Caki2 (cell line): ENCODE measurements at places on chromosomes 7 and 10. TPM values are rescaled to one million over a fixed set of nuclear protein-coding genes. Genes with fewer than 3 reads are reported as not detected.

Gene SLC26A5
- not detected in 2 replicates for total RNA-seq

Gene CEP55
- total RNA-seq = 44.4 and 58.9 TPM in 2 replicates

Gene ACBD7
- total RNA-seq = 7.0 and 7.5 TPM in 2 replicates

Gene GCK
- not detected in 2 replicates for total RNA-seq

Gene FAM241B
- 14.2 and 21.6 TPM in 2 replicates for total RNA-seq

DNA sequence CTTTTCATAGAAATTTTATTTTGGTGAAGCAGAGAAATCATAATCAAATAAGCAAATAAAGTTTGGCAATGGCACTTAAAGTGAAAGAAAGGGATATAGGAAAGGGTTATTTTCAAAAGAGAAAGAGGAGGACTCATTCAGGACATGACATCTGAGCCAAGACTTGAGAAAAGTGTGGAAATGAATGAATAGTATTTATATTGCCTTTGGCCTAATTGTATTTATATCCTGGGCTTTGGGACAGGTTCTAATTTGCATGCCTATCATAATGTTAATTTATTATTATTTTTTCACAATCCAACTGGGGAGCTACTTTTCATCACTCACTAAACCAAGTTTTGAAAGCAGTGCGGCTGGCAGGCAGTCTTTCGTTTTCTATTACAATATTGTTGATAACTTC, 376.8 kb downstream of the HGF start:
- no peak for DNase-seq

- DNase-seq = no peak
Observed at GRCh38 chr10:129568583-129569344, 101.7 kb downstream of the MGMT start.

- no peak for DNase-seq
Observed at GRCh38 chr10:49276596-49276995, 22.4 kb upstream of the C10orf71 start.

DNA sequence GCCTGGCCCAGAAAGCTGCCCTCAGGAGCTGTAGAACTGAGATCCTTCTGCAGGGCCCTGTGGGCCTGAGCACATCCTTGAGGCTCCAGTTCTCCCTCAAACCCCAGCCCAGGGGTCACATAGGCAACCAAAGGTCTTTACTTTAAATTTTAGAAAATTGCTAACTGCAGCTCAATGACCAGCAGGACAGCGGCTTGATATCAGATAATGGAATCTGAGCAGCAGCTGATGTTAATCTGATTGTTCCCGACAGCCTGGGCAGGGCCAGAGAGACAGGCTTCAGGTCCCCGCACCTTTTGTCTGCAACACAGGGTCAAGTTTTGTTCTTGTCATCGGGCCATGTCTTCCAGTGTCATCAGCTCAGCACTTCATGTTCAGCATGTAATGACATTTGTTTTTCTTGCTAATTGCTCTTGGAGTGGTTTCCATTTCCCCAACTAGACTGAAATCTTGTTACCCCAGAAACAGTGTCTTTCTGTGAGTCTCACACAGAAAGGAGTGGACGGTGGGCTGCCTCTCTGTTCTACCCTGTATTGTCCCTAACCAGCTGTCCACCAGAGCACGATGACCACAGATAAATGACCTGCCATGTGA, 91.0 kb downstream of the PAXIP1 start:
- DNase-seq = no peak

- DNase-seq = no peak
Observed at GRCh38 chr7:24704311-24704710, 53.0 kb downstream of the GSDME start.

GRCh38 chr10:689452-690371, at the start of gene DIP2C:
TSS of gene DIP2C (minus strand) at chr10:689668. CDS start at chr10:689578, 90 bp downstream.
- DNase-seq = peak; percentile 65

- DNase-seq = no peak
Observed at GRCh38 chr10:27614776-27615175, 110.7 kb downstream of the RAB18 start.

DNA sequence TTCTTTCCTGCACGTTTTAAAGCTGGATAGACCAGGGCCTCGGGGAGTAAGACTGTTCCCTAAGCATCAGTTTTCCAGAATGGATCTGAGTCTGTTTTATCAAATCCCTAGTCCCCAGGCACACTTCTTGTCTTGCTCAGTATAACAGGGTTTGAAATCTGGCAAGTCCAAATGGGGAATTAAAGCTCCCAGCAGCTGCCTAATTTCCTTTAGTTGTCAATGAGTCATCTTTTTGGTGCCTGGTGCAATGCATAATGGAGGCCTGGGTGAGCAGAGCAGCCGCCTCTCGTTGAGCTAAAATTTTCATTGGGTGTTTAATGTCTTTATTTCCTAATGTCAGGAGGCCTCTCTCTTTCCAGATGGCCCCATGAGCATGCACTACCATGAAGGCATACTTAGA, 87.9 kb downstream of the STRA8 start:
- DNase-seq = no peak

- no peak for DNase-seq
Observed at GRCh38 chr7:158355456-158356065, 232.1 kb downstream of the PTPRN2 start.

- no peak for DNase-seq
Observed at GRCh38 chr7:94042381-94042780, 38.2 kb upstream of the BET1 start.

- DNase-seq = no peak
Observed at GRCh38 chr7:127880454-127880853, 150.8 kb downstream of the LRRC4 start.

DNA sequence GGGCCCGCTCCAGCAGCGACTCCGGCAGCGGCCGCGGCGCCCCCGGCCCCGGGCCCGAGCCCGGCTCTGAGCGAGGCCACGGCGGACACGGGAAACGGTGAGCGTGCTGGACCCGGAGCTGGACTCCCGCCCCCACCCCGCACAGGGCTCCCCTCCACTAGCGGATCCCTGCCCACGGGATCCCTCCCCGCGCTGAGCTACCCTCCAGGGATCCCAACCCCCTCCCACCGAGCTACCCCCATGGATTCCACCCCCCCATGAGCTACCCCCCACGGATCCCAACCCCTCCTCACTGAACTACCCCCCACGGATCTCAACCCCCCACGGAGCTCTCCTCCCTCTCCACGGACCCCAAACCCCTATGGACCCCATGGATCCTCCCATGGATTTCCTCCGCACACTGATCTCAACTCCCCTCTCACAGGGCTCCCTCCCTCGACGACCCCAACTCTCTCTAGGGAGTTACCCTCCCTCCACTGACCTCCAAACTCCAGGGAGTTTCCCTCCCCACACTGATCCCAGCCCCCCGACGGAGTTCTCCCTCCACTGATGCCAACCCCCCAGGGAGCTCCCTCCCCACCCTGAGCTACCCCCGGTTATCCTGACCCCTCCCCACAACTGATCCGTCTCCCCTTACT, 20.6 kb upstream of the HSPB1 start:
- no peak for DNase-seq

DNA sequence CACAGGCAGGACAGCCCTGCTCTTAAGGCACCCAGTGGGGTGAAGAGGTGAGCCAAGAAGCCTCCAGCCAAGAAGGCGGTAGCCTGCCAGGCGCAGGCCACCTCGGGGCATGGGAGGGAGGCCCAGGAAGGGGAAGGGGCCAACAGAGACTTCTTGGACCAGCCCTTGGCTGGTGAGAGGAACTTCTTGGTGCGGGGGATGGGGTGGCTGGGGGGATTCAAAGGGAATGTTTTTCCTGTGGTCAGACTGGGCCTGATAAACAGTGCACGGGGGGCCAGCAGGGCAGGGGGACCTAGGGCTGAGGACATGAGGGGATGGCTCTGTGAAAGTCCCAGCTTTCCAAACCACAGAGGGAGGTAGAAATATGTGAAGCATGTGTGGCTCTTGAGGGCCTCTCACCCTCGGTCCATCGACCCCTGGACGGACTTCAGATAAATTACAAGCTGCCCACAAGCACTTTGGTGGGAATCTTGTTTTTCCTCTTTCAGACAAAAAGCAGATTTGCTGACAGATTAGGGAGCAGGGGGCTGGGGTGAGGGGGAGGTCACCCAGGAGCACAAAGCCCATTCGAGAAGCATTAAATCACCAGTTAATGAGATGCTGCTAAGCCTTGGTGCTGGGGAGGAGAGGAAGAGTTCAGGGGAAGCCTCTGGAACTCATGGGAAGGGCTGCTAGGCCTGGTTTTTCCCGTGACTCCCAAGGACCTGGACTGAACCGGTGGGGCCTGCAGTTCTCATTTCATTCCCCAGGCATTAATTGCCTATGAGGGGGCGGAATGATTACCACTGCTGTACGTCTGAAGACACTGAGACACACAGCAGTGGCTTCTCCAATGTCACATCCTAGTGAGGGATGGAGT, 11.3 kb downstream of the CRYGN start:
- peak; percentile 77 for DNase-seq

- no peak for DNase-seq
Observed at GRCh38 chr7:69193061-69193460, 405.2 kb upstream of the AUTS2 start.

DNA sequence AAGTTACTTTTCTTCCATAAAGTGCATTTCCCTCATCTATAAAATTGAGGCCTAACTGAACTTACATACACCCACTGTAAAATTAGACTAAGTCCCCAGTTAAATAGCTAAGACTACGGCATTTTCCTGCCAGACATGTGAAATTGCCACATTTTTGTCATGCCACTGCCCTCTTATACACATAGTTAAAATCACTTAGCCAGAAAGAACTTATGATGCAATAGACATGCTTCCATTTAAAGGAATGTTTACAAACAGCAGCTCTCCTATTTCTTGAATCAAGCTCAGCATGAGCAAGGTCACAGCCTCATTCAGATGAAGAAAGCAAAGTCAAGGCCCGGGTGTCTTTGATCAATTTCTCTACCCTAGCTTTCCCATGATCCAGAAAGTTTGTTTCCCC, 175.7 kb downstream of the LRRN3 start:
- DNase-seq = peak; percentile 22

DNA sequence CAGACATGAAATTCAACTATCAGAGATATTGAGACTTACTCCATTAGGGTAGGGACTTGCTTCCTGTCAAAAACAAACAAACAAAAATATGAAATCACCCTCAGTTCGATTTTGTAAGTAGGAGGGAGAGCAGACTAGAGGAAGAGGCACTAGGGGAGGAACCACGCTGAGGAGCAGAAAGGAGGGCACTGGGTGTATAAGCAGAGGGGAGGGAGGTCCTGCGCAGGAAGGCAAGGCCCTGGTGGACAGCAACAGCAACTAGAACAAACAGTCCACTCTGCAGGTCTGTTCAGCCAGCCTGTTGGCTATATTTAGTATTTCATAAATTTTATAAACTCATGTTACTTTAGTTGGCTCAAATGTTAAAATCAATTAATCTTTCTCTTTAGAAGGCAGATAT, 937.1 kb upstream of the C7orf33 start:
- no peak for DNase-seq

- no peak for DNase-seq
Observed at GRCh38 chr10:132564690-132565089, 27.1 kb downstream of the INPP5A start.

DNA sequence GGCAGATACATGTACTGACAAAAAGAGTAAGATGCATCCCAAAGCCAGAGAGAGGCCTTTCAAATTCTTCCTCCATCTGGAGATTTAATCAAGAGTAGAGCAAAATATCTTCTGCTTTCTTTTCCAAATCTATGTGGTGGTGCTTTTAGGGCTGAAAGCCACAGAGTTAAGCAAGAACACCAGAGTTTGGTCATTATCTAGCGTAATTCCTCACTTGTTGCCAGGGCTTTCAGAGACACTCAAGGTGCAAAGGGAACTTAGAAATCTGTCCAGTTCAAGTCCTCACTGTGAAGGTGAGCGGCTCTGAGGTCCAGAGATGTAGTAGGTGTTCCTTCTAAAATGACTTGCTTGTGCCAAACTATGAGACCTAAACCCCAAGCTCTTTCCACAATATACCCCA, 10.9 kb upstream of the NFE2L3 start:
- no peak for DNase-seq
